ENCODE measurements at places on chromosomes 16 and 17.

- no peak for DNase-seq
These were observed 77.3 kb downstream of the MPRIP start for GRCh38 chr17:17119533-17119932.

DNA sequence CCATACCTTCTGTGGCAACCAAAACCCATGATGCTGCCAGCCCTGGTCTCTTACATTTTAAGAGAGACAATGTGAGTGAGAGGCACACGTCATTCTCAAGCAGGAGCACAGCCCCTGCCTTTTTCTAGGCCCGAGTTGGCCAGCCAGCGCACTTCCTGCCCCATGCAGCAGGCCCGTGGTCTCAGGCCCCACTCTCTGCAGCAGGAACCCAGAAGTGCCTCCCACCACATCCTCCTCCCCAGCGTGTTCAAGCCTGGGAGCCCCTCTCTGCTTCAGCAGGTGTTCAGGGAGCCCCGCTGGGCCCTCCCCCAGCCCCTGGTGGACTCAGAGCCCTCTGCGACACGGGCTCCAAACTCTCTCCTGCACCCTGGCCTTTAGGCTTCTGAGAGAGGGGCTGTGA is 30.5 kb downstream of the ITGAE start:
- peak; percentile 52 for DNase-seq

- no peak for DNase-seq
These were observed 26.2 kb upstream of the CCL1 start for GRCh38 chr17:34389126-34389750.

- DNase-seq = no peak
These were observed 10.8 kb downstream of the CASKIN2 start for GRCh38 chr17:75504347-75505151.

- DNase-seq = no peak
These were observed 6.4 kb upstream of the CACNG4 start for GRCh38 chr17:66957951-66958579.

DNA sequence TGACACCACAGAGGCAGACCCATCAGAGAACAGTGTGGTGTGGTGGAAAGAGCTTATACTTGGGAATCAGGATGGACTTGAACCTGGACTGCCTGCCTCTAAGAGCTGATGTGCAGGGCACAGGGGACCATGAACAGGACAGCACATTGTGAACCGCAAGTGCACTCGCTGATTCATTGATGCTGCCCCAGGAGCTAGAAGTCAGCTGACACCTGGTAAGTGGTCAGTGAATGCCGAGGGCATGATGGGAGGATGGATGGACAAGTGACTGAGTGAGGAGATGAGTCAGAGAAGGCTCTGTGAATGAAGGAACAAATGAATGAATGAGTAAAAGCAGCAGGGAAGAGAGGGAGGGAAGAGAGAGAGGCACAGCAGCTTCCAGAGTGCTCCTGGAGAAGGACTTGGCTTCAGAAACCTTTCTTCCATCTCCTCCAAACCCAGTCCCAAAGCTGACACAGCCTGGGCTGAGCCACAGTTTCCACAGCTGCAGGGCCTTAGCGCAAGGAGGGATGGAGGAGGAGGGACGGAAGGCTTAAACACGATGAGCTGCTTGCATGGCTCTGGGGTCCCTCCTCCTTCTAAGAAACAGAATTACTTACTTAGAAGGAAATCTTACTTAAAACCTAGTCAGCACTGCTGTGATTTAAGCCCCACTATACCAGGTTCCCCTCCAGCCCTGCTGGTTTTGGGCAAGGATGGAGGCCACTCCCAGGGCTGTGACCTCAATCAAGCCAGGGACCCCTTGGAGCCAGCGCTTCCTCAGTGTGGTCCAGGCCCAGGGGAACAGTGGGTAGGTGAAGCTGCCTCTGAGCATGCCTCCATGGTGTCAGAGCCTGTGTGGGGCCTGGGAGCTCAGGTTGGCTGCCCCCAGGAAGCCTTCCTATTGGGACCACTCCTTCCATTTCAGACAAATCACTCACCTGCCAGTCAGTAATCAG is 184.6 kb downstream of the TMEM132E start:
- no peak for DNase-seq

DNA sequence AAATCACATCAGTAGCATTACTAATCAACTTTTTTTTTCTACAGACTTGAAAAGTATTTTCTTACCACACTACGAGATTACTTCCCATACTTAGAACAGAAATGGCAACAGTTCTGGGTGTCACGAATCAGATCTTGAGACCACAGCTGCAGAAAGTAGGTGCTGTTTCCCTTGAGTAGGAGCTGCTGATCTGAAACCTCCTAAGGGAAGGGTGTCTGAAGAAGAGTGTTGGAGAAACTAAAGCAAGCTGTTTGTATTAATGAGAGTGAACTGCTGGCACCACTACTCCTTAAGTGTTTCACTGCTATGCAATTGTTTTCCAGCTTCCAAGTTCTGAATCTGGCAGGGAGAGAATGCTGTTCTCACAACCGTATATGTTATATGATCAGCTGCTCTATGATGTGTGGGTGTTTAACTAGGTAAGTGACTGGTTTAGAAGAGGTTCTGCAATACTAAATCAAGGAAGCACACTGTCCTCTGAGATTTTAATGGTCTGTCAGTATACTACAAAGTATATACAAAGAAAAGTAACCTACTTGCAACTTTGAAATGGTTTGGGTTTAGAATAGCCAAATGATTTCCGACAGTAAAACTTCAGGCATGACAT is 3.3 kb downstream of the ZNF652 start:
- no peak for DNase-seq

GRCh38 chr17:43341715-43342588 is 56.8 kb upstream of the ARL4D start:
- DNase-seq = no peak

DNA sequence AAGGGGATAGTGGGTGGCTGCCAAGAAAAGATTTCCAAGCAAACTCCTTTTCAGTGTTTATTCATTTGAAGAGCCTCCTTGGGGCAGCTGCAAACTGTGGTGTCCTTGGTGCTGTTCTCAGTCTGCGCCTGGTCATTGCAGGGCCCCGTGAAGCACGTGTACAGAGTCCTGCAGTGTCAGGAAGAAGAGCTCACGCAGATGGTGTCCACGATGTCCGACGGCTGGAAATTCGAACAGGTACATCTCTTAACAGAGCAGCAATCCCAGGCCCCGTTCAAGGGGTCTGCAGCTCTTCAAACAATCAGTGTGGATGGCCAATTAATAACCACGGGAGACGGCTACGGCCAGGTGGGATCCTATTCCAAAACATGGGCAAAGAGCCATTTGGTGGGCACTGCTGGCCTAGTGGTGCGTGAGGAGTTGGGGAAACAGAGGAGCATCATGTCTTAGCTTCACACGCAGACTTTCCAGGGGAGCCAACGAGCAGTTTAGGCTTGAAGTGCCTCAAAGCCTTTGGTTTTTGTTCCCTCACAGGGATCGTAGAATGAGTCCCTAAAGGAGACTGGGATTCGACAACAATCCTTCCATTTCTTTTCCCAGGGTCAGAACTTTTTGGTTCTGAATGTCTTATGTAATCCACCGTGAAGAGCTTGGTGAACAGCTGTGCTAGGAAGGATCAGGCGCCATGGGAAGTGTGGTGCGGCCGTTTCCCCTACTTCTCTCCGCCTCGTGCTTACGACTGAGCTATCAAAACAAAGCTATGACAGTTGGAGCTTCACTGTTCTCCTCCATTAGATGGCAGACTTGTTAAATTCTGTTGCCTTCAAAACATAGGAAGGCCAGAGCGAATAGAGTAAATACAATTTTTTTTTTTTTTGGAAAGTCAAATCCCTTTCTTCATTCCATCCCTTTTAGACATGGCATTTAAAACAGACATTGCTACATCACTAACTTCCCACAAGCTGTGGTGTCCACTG is 12.6 kb downstream of the KCTD2 start:
- DNase-seq = peak; percentile 61

DNA sequence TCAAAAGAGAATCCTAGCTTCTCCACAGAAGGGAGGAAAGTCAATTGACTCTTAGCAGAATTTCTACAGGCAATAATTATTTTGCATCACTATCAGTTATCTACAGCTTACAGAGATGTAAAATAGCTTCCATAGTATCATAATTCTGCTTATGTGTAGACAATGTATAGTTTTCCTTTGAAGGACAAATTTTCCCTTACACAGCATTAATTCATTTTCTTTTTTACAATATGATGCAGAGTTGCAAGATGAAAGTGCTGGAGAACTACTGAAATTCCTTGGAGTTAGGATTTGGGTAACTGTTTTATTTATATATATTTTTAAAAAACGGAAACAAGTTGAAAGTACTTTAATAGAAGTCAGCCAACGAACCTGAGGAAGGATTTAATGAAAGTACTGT is 111.0 kb upstream of the CPHXL start:
- DNase-seq = no peak

DNA sequence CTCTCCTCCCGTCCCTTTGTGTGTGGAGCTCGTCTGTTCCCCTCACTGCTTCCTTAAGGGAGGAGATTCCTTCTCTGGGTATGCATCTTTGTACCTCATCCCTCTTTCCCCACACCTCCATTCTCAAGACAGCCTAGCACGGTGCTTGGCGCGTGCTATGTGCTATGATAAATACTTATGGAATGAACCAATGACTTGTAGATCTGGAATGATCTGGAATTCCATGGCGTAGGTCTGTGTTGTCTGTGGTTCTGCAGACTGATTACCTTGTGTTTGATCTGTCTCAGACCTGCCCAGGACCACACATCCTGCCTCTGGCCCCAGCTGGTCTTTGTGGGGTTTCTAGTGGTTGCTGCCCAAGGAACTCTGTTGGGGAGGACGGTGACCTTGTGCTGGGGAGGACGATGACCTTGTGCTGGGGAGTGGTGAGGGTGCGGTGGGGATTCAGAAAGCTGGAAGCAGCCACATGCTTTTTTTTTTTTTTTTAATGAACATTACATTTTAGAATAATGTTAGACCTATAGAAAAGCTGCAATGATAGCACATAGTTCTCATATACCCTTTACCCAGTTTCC is 33.5 kb upstream of the ETV4 start:
- no peak for DNase-seq

DNA sequence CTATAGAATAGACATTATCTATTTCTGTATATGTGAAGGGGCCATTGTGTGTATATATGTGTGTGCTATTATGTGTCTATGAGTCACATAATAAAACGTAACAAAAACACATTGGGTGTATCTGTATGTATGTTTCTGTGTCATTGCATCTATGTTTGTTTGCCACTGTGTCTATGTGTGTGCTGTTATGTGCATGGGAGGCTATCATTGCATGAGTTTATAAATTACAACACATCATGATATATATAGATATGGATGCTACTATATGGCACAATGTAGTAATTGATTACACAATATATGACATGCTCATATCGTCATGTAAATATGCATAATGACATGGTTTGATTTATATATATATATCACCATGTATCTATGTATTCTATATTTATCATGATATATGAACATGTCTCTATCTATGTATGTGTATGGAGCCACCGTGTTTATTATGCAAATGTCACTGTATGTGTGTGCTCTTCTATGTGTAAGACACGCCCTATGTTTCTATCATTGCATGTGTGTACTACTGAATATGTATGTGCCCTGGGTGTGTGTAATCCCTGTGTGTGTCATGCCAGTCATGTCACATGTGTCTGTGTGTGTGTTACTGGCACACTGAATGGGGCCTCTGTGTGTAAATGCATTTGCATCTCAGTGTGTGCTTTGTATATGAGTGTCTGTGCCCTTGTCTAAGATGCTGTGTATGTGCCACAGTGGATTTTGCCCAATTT is 1.4 kb upstream of the TSPOAP1 start:
- DNase-seq = no peak

- no peak for DNase-seq
These were observed 56.1 kb downstream of the RGS9 start for GRCh38 chr17:65193305-65193704.

GRCh38 chr16:3642397-3643094 is 11.9 kb upstream of the DNASE1 start:
- peak; percentile 61 for DNase-seq

GRCh38 chr17:61411011-61411260 is 11.3 kb downstream of the TBX2 start:
- DNase-seq = no peak

DNA sequence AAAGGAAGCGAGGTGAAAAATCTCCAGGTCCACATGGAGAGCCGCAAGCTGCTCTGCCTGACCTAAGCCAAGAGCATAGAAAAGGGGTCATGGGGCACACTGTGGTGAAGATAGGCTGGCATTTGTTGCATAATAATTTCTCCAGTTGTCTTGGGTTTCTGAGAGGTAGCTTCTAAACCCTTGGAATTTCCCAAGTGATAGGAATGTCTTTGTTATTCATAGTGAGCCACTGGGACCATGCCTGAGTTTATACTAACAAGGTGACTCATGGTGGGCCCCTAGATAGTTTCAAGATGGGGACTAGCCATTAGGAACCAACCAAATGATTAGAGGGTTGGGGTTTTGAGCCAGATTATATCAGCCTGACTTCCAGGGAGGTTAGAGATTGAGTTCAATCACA is 25.6 kb downstream of the SOST start:
- DNase-seq = no peak

- DNase-seq = no peak
These were observed 13.3 kb upstream of the CRK start for GRCh38 chr17:1469231-1469852.

- DNase-seq = no peak
These were observed 5.1 kb upstream of the KIFC3 start for GRCh38 chr16:57807252-57807967.

- DNase-seq = no peak
These were observed 4.0 kb downstream of the TGFB1I1 start for GRCh38 chr16:31475946-31476302.

GRCh38 chr17:32323811-32324491 is 18.0 kb downstream of the C17orf75 start:
- DNase-seq = peak; percentile 52

- DNase-seq = no peak
These were observed 643 bp upstream of the NPB start for GRCh38 chr17:81901167-81902022.

DNA sequence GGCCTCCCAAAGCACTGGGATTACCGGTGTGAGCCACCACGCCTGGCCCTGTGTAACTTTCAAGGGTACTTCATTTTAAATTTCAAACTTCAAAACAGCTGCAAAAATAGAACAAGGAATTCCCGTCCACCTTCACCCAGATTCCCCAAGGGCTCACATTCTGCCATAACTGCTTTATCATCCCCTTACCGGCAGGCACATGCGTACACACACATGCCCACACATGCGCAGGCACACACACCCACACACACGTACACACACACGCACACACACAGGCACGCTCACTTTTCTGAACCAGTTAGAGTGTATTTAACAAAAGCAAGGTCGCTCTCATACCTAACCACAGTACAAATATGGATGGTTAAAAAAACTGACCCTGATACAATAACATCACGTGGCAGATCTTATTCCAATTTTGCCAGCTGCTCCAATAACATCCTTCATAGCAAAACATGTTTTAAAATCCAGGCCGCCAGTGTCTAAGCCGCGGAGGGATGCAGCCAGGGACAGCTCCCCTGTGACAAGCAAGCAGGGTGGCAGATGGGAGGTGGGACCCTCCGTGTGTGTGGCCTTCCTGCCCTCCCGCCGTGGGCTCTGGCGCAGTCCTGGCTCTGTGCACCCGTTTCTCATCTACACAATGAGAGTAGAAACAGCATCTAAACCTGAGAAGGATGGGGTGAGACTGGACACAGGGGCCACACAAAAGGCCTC is 23.1 kb downstream of the PDIA2 start:
- no peak for DNase-seq

Measured in aorta (tissue), 5 donors.